ENCODE measurements at places on chromosomes 3 and 15. TPM values are rescaled to one million over a fixed set of nuclear protein-coding genes. Genes with fewer than 3 reads are reported as not detected.
A peak's percentile ranks its signal among the peaks of the same experiment; 100 is the strongest.

GRCh38 chr3:107598926-107599771, 76.4 kb downstream of the BBX start:
- peak; percentile 55 for DNase-seq

GRAMD1C gene
- total RNA-seq: 9.2 TPM

ZMYND10 gene
- total RNA-seq: 32.8 TPM

- no peak for DNase-seq
Measured at GRCh38 chr3:43287500-43287873, 1.1 kb downstream of the SNRK start.

- DNase-seq: no peak
Measured at GRCh38 chr15:80749589-80749988, 29.6 kb upstream of the CEMIP start.

- no peak for DNase-seq
Measured at GRCh38 chr3:161905520-161906132, 409.0 kb downstream of the OTOL1 start.

GRCh38 chr3:179000144-179000543, 71.5 kb downstream of the ZMAT3 start:
- DNase-seq: no peak

DNA sequence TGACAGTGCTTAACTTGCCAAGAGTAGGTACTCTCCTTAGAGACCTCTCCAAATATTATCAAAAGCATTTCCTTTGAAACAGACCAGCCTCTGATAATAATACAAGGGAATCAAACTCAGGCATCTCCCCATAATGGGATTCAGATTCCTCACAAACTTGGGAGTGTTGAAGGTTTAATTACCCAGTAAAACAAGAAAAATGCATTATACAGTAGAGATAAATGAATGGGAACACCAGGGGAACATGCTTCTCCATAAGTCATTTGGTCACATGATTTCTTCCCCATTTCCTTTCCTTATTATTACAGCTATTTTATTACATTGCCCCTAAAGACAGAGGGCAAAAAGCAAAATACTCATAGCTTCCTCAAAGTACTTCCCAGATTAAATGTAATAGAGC, 325.0 kb upstream of the CDIN1 start:
- DNase-seq: no peak

DNA sequence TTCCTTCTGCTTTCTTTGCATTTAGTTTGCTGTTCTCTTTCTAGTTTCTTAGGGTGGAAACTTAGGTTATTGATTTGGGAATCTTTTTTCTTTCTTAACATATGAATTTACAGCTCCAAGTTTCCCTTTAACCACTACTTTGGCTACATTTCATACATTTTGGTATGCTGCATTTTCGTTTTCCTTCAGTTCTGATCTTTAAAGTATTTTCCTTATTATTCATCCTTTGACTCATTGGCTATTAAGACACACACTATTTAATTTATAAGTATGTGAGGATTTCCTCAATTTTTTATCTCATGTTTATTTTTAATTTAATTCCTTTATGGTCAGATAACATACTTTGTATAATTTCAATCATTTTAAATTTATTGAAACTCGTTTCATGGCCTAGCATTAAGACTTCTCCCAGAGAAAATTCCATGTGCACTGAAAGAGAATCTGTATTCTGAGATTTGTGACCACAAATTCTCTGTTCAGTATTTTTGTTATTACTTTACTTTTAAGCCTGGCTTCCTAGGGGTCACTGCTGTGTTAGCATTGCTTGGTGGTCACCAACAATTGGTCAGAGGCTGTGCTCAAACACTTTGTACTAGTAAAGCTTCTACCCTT, 87.7 kb downstream of the CFAP20DC start:
- no peak for DNase-seq

- DNase-seq: no peak
Measured at GRCh38 chr3:112395181-112395895, 62.4 kb downstream of the CD200 start.

DNA sequence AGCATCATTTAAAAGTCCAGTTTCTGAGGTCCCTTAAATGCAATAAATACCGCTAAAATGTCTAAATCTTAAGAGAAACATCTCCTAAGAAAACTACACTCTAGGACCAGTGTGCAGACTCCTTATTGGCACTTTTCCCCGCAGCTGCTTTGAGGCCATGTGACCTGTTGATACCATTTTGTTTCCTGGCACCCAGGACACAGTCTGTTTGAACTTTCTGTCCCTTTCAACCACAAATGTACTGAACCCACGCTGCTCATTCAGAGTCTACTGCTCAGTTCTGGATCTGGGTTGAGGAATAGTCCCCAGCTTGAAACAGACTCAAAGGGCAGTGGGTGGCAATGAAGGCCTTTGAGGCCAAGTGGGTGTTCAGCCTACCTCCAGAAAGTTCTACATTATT, 17.1 kb downstream of the LDHAL6B start:
- DNase-seq: no peak

NPRL2 gene
- 17.7 TPM for total RNA-seq

GRCh38 chr3:88151358-88151757, 1.6 kb downstream of the C3orf38 start:
- no peak for DNase-seq

DNA sequence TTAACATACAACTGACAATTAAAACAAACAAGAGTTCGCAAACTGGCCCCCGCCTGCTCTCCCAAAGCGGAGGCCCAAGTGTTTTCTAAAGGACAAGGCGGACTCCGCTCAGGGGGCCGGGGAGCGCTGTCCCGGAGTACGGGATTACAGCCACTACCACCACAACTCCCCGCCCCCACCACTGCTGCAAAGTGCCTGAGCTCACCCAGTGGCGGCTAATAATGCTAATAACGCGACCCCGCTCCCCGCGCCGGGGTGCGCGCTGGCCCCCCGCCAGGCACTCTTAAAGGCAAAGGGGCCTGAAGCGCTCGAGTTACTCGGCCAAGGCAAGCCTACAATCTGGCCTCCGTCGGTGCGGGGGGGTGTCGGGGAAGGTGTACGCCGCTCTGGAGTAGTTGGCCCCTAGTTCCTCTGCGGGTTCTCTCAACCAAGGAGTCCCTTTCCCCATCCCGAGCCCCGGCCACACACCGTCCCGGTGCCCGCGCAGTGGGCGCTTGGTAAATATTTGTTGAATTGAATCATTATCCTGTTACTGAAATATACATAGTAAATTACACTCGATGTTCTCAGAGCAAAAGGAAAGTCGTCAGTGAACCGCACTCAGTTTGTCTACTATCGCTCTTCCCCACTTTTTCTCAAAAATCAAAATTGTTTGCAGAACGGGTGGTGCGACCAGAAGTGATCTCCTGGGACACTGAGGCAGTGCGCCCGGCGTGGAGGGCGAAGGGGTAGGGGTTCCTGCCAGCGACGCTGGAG, 827 bp downstream of the WNT5A start:
- DNase-seq: peak; percentile 81

CCR9 gene
- total RNA-seq: not detected

DNA sequence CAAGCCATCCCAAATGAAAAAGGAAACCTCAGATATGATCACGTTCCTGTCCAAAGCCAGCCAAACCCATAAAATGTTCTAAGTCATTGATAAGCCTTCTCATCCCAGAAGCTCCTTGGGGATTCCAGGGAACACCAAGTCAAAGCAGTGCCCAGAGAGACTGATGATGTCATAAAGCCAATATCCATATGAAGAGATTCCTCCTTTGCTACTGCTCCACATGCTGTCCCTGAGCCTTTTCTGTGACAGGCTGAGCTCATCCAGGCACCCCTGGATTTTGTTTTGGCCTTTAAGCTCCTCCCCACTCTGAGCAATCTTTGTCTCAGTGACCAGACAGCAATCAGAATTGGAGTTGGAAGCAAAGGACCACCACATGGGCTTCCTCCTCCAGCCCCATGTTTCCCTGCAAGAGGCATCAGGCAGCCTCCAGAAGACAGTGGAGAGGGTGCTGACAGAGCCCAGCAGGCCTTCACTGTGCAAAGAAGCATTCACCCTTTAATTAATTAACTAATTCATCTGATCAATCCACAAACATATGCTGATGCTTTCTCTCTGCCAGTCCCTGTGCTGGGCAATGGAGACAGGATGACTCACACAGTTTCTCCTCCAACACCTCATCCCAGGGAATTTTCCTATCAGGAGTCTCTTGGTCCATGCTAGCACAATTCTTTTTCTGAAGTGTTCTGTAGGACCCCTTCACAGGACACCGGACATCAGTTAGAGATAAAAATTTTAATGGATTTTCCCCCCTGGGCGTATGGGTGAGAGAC, 25.0 kb downstream of the MEX3B start:
- DNase-seq: no peak

GRCh38 chr3:143769616-143770015, 78.7 kb downstream of the SLC9A9 start:
- no peak for DNase-seq

- DNase-seq: no peak
Measured at GRCh38 chr3:20230954-20231353, 44.9 kb upstream of the SGO1 start.

- DNase-seq: no peak
Measured at GRCh38 chr3:17678116-17678741, 64.2 kb downstream of the TBC1D5 start.

ARHGAP11A gene
- 4.9 TPM for total RNA-seq

- DNase-seq: no peak
Measured at GRCh38 chr15:69653846-69654245, 201.2 kb downstream of the RPLP1 start.

CIB1 gene
- total RNA-seq: 80.8 TPM

THPO gene
- 0.24 TPM for total RNA-seq

- peak; percentile 96 for DNase-seq
Measured at GRCh38 chr3:25664812-25665314, at the start of gene TOP2B. TSS of gene TOP2B (minus strand) at chr3:25664907. CDS start at chr3:25664297, 610 bp downstream.

ZNF710 gene
- 50.7 TPM for total RNA-seq

DNA sequence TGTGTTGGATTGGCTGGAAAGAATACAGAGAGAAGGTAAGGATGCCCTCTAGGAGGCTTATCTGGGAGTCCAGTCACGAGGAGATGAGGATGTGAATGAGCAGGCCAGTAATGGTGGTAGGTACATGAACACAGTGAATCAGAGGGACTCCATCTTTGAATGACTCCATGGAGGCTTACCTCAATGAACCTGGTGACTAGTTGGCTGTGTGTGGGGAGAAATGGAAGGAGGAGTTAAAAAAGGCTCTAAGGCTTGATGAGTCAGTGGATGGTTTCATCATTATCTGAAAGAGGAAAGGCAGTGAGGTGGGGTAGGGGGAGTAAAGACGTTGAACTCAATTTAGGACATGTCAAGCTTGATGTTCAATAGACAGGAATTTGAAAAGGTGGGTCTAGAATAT, 61.1 kb downstream of the KCNAB1 start:
- no peak for DNase-seq

- no peak for DNase-seq
Measured at GRCh38 chr3:110815008-110815583, 256.5 kb upstream of the NECTIN3 start.

DNA sequence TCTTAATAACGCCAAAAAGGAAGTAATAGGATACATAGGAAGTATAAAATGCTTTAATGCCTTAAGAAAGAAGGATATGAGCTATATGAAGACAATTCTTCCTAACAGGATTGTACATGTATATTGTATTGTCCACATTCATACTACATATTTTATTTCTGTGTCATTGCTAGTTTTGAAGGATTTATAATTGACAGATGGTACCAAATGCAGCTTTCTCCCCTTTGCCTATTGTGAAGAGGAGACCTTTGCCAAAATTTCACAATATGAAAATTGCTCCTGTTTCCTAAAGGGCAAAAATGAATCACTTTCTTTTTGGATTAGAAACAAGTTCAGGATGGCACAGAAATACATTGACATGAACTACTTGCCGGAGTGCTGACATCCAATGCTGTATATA, 34.8 kb upstream of the EOMES start:
- no peak for DNase-seq

- no peak for DNase-seq
Measured at GRCh38 chr15:61122647-61123375, 106.3 kb downstream of the RORA start.

DNA sequence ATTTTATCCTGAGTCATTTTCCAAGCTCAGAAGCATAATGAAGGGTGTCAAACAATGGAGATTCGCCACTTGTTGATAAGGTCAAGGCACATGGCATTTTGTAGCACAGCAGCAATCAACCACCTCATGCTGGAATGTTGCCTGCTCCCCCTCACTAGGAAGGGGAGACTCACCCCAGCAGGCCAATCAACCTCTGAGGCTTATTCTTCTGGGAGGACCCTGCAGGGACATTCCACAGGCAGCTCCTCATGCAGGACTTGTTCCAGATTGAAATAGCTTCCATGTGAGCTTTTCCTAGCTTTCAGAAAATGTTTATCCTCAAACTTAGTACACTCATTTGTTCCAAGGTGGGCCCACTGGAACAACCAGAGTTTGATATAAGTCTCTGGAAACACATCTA, 77.6 kb downstream of the SSR3 start:
- DNase-seq: no peak

C3orf52 gene
- 16.4 TPM for total RNA-seq

DNA sequence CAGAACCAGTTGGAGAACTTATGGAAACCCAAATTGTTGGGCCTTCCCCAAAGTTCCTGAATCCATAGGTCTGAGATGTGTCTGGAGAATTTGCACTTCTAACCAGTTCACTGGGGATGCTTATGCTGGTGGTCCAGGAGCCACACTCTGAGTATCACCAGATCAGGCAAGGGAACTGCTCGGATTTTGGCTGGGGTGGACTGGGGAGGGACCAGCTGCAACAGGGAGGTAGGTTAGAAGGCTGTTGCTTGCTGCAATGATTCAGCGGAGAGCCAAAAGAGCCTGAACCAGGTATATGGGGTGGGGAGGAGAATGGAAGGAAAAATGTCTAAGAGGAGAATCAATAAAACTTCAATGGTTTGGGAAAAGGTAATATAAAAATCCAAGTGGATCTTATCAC, 45.9 kb upstream of the EPHB1 start:
- no peak for DNase-seq

DNA sequence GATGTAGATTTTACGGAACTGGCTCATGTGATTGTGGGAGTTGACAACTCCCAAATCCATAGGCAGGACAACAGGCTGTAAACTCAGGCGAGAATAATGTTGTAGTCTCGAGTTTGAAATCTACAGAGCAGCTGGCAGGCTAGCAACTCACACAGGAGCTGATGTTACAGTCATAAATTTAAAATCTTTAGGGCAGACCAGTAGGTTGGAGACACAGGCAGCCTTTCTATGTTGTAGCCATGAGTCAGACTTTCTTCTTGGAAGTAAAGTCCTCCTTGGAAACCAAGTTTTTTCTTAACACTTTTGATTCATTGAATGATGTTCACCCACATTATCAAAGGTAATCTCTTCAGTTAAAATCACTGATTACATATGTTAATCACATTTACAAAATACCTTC, 89.1 kb upstream of the ALCAM start:
- no peak for DNase-seq

DNA sequence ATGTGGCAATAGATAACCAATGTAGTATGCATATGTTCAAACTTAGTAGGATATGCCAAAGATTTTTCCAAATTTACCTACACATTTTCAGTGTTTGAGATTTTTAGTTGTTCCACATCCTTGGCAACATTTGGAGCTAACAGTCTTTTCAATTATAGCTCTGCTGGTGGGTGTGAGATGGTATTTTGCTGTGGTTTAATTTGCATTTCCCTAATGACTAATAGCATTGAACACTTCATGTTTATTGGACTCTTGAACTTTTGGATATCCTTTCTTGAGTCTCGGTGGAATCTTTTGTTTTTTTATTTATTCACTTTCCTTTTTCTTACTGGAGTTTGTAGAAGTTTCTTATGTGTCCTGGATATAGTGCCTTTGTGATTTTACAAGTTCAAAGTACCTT, 11.0 kb upstream of the ILDR1 start:
- no peak for DNase-seq
